ENCODE measurements at places on chromosomes 3 and 15. TPM values are rescaled to one million over a fixed set of nuclear protein-coding genes. Genes with fewer than 3 reads are reported as not detected.
A peak's percentile ranks its signal among the peaks of the same experiment; 100 is the strongest.

DNA sequence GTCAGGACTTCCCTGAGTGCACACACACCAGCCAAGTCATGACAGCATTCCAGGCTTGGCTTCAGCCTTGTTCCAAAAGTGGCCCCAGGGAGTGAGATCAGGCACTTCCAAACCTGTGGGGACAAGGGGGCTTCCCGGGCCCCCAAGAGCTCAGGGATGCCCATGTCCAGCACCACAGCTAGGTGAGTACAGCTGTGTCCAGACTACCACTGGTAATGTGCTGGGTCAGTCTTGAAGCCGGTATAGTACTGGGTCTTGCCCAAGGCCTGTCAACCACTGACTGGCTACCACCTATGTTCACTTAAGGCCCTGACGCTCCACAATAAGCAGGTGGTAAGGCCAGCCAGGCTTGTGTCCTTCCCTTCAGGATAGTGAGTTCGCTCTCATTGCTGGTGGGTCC, 249.3 kb downstream of the UNC13C start:
- no peak for DNase-seq

GRCh38 chr3:15120986-15121385, 22.0 kb upstream of the RBSN start:
- no peak for DNase-seq

- DNase-seq: peak; percentile 34
Measured at GRCh38 chr3:113697500-113698090, 1.2 kb upstream of the USF3 start.

The CCR8 gene
- polyA plus RNA-seq: not detected

- DNase-seq: no peak
Measured at GRCh38 chr3:161289174-161289573, 68.1 kb downstream of the NMD3 start.

GRCh38 chr3:138063416-138063815, 52.0 kb downstream of the DZIP1L start:
- DNase-seq: no peak

DNA sequence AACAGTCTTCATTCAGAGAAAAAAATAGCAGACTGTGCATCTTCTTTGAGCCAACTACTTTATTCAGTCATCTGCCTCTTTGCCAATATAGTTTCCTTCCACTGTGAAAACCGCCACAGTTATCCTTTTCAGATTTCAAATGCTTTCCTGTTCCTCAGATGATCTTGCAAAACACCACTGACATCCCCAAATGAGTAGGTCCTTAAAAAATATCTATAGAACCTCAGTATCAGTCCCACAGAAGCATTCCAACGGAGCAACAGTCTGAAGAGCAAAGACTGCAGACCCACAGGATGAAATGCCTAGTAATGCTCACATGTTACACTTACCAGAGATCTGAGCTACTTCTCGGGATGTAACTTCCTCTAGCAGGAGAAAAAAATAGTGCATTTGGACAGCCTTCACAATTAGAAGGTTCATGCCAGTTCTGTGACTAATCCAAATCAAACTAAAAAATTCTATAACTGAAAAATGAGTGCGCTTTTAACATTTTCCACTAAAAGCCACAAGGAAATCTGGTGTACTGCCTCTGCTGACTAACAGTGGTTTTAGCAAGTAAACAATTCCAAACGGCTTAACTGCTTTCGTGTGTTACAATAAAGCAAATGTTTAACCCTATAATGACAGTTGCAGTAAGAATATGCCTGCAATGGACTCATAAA, at the start of gene ANKRD28:
ANKRD28 (minus strand) TSS at position 338 of the 662 bp plus-strand sequence. CDS start 1,458 bp downstream, outside the sequence.
- DNase-seq: peak; percentile 98

GRCh38 chr3:146493221-146493620, 23.9 kb upstream of the PLSCR2 start:
- DNase-seq: peak; percentile 65

GRCh38 chr3:104178680-104179079, 1188.0 kb upstream of the ALCAM start:
- no peak for DNase-seq

GRCh38 chr3:113138839-113139743, 72.3 kb upstream of the BOC start:
- no peak for DNase-seq

The ITIH4 gene
- 0.26 TPM for polyA plus RNA-seq

GRCh38 chr3:195101001-195101583, 169.9 kb downstream of the XXYLT1 start:
- peak; percentile 55 for DNase-seq

DNA sequence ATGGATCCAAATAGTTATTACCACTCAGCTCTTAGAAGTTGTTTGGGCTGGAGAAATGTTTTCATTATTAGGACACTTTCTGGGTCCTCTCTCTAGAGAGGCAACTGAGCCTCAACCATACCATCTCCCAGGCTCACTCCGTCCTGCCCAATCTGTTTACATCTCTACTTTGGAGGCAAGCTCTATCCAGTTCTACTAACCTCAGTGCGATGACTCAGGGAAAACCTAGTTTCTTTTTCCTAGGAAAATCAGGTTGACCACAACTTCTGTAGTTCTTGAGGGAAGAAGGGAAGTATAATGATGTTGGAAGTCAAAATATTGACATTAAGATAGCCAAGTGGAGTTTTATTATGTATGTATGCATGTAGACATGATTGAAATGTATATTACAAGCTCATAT, 40.4 kb downstream of the LPP start:
- peak; percentile 81 for DNase-seq

The COL8A1 gene
- polyA plus RNA-seq: 151 TPM

The CNTN3 gene
- 2.2 TPM for polyA plus RNA-seq

The GALK2 gene
- 23.9 TPM for polyA plus RNA-seq

GRCh38 chr3:52231502-52232278, 6.2 kb upstream of the TLR9 start:
- peak; percentile 33 for DNase-seq

DNA sequence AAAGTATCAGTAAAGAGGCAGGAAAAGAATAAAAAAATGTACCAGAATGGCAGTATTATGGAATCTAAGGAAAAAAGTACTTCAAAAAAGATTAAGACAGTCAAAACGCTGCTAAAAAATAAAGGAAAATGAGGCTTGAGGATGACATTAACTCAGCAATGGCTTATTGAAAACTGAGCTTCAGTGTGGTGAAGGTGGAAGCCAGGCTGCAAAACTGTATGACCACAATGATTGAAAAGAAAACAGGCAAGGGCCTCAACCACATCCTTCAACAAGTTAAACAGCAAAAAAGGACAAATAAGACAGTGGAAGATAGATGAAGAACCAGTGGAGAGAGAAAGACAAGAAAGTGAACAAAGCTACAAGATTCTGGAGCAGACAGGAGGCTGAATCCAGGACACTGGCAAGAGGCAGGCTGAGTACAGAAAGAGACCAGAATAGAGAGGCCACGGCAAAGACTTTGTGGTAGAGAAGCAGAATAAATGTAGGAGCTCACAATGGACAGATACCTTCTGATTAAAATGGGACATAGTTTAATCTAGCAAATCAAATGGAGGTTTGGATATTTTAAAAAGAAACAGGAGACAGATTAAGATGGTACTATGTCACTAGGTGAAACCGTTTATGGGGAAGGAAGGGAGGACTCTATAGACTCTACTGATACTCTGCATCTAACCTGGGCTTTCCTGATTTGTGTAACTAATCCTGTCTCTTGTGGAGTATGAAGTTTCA, 86.1 kb downstream of the TJP1 start:
- DNase-seq: no peak

- peak; percentile 55 for DNase-seq
Measured at GRCh38 chr3:13650210-13651056, 101.5 kb downstream of the FBLN2 start.

GRCh38 chr3:185337231-185337816, 25.6 kb upstream of the MAP3K13 start:
- no peak for DNase-seq

DNA sequence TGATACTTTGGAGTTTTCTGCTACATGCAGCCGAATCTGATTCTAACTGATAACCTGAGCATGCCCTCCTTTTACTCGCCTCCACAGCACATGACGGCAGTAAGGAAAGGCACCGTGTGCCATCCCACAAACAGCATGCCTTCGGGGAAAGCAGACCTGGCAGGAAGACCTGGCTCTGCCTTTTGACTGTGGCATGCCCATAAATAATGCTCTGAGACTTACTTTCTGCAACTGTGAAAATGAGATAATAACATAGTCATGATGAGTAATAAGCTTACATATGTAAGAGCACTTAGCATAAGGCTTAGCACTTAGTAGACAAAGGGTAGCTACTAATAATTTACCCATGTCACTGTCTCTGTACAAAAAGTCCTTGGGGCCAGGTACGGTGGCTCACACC, 32.9 kb downstream of the MTHFS start:
- peak; percentile 65 for DNase-seq

DNA sequence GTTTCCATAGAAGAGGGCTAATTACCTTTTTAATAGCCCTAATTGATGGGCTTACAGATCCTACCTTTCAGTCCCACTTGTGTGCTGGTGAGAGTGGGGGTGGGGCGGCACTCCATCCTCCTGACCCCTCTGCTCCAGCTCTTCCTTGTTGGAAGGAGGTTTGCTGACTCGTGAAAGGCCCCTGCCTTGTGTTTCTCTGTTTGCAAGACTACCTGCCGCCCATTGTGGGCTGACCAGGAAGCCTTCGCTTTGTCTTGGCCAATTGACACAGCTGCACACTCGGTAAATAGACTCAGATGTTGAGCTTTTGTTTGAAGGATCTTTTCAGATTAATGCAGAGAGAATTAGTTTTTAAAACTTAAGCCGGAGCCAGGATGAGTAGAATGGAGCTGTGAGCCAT, 197.3 kb upstream of the HES1 start:
- no peak for DNase-seq

The GABRB3 gene
- 0.36 TPM for polyA plus RNA-seq

DNA sequence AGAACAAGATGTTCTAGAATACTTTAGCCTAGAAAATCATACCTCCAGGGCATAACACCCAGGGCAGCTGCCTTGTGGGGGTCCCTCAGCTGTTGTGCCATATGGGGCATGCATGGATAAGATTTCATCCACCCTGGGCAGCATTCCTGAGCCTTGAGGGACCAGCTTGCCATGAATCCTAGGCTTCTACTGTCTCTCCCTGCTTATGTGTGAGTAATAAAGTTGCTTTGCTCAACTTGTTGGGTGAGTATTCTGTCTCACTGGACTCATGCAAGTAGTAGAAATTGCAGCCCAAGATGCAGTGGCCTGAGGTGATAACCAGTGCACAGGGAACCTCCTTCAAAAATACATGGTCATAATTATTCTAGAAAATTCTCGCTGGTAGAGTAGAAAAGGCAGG, 52.1 kb upstream of the EPHB1 start:
- no peak for DNase-seq

DNA sequence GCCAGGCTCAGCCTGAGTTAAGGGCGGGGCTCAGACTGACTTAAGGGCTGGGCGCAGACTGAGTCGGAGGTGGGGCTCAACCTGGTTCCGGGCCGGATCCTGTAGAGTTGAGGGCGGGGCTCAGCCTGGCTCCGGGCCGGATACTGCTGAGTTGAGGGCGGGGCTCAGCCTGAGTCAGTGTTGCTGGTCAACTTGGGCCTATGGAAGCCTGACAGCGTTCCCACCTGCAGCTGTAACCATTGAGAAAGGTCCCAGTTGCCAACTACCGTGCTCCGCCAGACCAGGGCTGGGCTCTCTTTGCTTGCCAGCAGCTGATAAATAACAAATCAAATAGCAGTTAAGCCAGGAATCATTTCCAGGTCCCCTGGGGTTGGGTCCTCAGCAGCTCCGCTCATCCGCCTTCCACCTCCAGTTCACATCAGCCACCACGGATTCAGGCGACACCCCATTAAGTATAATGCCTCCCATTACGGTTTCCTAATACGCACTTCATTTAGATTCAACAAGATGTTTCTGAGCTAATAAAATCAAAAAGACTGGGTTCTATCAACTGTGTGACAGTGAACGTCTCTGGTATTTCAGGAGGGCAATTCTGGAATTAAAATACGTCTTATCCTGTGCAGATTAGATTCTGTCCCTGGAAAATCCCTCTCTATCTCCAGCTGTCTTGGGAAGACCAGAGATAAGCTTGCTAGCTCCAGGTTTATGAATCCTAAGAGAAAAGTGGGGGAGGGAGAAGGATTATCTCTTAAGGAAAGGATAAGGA, 7.3 kb downstream of the GRIP2 start:
- no peak for DNase-seq

The OXTR gene
- 50.0 TPM for polyA plus RNA-seq

DNA sequence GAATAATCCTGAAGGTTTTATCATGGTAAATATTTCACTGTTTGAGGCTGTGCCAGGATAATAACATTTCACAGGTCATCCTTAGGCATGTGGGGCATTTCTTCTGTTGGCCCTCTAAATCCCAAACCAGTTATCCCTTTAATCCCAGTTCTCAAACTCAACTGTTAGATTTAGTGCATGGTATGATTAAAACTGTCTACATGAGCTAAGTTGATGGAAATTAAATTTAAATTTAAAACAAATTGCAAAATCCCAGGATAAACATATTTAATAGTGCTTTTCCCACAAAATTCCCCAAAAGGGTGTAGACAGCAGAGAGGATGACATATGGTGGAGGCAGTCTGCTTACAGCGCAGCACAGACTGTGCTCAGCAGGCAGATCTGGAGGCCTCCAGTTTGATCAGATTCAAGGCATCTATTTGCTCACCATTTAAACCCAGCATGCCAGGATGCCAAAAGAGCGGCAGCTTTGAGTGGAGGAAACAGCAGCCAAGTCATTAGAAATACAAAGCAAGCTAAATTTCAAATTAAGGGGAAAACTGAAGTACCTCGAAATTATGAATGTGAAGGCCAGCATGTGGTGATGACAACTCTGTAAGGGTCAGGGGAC, 325.8 kb downstream of the KCNH8 start:
- DNase-seq: no peak

DNA sequence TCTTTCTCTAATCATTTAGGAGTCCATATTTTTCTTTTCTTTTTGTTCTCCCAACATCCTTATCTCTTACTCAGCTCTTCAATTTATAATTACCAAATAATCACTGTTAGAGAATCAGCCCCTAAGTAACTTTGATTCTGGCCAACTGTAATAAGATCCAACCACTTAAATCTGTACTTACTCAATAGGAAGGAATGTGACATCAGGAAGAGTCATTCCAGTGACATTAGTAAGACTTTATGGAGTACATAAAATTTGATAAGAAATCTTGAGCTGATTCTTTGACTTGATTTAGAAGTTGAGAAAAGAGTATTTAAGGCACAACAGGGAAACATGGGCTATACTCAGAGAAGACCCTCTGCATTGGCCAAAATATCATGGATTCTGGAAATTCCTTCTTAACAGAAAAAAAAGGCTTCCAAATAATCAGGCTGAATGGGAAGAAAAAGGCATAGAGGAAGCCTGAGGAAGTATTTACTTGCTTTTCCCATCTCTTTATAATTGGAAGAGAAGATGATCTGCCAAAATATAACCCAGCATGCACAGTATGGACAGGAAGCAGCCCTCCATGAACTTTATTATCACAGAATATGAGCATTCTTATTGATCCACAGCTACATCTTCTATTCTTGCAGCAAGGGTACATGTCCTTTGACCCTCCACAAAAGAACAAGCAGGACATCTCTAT, 289.7 kb upstream of the TPRG1 start:
- DNase-seq: peak; percentile 95

DNA sequence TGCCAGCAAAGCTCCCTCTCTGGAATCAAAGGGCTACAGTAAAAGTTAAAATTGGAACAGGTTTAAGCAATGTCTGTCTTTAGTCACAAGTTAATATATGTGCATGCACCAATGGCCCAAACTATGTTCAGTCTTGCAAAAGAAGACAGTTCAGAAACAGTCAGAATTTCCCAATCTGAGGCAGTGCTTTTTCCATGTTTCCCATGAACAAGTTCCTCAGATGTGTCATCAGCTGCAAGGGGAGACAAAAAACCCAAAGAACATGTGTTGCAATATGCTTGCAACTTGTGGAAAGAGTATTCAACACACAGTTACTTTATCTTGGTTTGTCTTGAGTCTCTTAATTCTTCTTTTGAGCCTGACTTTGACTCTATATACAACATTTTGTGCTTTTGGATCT, 148.4 kb downstream of the USP13 start:
- DNase-seq: peak; percentile 96

- DNase-seq: no peak
Measured at GRCh38 chr15:83983634-83984458, 251.7 kb upstream of the GOLGA6L4 start.
